Fibroblast of pulmonary artery (primary cell): ENCODE measurements at places on chromosomes 1 and 21.

- DNase-seq, result peak; percentile 46
These were observed 29.6 kb downstream of the KCNC4 start for GRCh38 chr1:110239441-110240430.

DNA sequence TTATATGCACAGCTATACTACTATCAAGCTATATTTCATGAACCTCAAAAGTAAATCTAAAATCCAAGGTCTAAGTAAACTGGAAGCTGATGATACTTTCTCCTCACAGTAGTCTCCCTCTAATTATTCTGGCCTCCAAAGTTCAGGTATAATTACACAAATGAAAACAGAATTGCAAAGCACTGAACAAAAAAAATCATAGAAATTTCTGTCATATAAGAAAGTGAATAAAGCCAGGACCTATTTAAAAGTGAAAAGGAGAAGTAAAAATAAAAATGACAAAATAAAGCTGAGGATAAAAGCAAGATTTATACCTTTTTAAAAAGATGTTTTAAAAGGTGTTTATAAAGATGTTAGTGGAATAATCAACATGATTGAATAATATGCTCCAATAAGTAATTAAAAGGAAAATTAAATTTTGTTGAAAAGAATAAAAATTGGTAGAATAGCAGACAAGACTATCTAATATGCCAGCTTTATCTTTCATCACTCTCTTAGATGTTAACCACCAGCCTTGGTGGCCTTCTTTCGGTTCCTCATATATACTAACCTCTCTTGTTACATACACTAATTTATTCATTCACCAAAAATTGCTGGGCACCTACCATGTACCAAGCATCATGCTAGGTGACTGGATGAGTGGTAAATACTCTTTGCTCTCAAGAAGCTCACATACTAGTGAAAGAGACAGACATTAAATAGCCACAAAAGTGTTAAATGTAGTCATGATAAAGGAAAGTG lies 25.1 kb downstream of the SHCBP1L start:
- DNase-seq, result no peak

GRCh38 chr1:43358121-43358745 lies 548 bp upstream of the CDC20 start:
- peak; percentile 49 for DNase-seq

- no peak for DNase-seq
These were observed 47.4 kb downstream of the XCL1 start for GRCh38 chr1:168623831-168624230.

GRCh38 chr1:16046842-16047241 lies 3.3 kb downstream of the CLCNKB start:
- peak; percentile 13 for DNase-seq

DNA sequence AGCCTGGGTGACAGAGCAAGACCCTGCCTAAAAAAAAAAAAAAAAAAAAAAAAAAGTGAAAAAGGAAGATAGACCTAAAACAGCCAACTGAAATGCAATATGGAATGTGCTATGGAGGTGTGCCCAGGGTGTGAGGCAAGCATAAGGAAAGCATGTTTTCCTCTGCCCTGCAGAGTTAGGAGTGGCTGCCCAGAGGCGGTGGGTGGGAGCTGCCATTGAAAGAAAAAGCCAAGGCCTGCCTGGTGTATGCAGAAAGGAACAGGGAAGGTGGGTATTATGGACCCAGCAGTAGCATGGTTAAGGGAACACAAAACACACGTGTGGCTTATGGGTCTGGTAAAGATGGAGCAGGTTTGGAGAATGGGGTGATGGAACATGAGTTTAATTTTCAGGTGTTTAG lies 8.9 kb downstream of the CD244 start:
- no peak for DNase-seq

- no peak for DNase-seq
These were observed 20.5 kb downstream of the CLCA4 start for GRCh38 chr1:86567341-86567740.

DNA sequence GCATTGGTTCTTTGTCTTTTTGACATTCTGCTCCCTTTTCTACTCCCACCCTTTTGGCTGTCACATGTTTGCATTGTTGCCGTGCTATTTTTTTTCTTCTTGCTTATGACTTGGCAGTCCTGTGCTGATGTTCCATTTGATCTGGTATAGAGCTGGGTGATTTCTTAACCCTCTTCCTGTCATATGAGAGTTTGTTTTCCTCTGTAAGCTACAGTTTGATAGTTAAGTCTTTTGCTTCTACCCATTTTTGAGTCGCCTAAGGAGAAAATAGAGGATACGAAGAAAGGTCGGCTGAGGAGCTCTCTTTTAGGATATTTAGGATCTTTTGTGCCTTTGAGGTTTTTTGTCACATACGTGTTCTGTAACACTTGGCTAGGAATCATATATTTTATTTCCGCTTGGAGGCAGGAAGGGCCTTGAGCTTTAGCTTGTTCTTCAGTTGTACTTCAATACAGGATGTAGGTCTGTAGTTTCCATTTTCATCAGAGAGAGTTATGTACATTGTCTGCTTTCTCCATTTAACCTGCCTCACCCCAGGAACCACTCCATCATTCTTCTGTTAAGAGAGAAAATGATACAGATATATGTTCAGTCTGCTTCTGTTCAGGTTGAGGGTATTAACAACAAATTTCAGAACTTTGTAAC lies 150.7 kb downstream of the BACH1 start:
- DNase-seq, result peak; percentile 51

DNA sequence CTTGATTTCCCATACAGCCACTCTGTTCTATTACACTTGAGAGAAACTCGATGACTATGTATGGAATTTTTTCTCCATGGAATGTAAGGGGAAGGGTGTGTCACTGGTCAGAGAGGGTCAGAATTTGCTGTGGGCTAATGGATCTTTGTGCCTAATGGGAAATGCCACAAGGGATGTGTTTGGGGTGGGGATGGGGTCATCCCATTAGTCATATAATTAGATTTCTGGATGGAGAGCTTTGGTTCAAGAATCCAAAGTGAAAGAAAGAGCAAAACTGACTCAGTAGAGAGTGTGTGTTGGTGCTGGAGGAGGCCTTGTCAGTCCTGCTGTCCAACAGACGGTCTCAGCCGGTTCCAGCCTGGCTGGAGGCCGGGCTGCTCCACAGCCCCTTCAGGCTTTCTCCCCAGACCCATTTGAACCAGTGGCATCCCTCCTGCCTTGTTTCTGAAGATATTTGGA lies 86.4 kb downstream of the LAMC2 start:
- peak; percentile 59 for DNase-seq

- DNase-seq, result no peak
These were observed 20.7 kb upstream of the HAO2 start for GRCh38 chr1:119347858-119348257.

DNA sequence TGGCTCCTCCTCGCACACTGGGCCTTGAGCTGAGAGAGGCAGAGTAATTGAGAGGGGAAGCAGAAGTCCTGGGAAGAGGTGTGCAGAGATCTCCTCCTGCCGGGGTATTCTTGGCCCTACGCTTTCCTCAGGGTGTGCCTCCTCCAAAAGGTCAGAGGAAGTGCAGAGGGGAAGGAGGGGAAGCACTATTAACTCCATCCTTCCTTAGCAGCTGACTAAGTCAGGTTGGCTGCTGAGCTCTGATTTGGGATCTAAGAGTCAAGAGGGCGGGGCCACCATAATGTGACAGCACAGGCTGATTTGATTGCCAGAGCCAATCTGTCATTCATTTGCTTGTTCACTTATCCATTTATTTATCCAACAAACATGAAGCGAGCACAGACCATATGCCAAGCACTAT lies 12.3 kb downstream of the ATP2B4 start:
- DNase-seq, result no peak

DNA sequence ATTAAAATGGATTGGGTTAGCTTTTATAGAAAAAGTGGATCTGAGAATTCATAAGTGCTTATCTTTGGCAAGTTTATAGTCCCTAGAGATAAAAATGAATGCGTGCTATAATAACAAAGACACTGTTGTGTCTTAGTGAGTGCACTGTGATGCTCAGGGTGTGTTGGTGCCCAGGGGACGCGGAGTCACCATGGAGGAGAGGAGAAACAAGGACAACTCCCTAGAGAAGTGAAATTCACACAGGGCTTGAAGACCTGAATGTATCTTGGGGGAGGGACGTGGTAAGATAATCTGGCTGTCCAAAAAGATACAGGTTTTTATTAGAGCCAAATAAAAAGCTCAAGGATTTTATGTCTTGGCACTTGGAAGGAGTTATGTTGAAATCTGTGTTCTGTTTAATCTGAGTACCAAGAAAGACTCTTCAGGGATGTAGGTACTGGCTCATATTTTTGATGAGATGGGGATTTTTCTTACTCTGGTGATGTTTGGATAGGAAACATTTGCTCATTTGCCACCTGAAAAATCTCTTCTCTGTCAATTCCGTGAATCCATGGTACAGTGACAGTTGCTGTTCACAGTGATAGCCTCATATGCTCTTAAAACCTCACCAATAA lies 9.6 kb downstream of the SMYD2 start:
- DNase-seq, result peak; percentile 9
